SK-N-SH treated with all-trans-retinoic acid at 6 μM for 48 hours (cell line): ENCODE measurements at places on chromosomes 1 and 21.

GRCh38 chr1:13770743-13771142, 70.8 kb downstream of the PRDM2 start:
- no peak for ATAC-seq

GRCh38 chr1:240101306-240101705, 9.6 kb downstream of the FMN2 start:
- ATAC-seq, result no peak

- peak; percentile 89 for ATAC-seq
Measured at GRCh38 chr1:89953131-89953626, 41.7 kb upstream of the ZNF326 start.

GRCh38 chr1:45051005-45051772, 39.1 kb downstream of the UROD start:
- no peak; the same call in 2 of the 3 replicates for ATAC-seq
